ENCODE measurements at places on chromosomes 13 and 19.

DNA sequence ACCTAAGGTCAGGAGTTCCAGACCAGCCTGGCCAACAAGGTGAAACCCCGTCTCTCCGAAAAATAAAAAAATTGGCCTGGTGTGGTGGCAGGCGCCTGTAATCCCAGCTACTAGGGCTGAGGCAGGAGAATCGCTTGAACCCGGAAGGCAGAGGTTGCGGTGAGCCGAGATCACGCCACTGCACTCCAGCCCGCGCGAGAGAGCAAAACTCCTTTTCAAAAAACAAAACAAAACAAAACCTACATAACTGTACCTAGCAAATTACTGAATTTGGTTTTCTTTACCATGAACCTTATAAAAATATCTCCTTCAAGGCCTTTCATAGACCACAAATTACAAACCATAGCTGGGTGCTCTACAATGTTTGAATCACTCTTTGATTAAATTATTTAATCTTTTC is 760 bp downstream of the ZNF91 start:
- peak; percentile 42 for DNase-seq

DNA sequence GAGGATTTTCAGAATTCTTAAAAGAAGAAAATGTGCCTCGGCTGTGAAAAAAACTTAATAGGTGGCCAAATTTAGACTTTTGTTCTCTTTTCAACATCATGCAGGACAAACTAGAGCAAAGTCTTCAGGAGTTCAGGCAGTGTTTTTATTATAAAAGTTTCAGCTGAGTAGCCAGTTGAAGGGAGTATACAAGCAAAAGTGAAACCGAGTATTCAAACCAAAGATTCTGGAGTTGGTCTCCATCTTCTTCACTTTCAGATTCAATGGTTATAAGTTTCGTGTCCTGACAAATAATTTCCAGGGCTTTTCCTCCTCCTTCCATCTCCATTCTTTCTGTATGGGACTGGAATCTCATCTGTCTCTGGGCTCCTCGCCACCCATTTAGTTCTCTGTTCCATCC is 379.7 kb downstream of the GPC5 start:
- DNase-seq = no peak

DNA sequence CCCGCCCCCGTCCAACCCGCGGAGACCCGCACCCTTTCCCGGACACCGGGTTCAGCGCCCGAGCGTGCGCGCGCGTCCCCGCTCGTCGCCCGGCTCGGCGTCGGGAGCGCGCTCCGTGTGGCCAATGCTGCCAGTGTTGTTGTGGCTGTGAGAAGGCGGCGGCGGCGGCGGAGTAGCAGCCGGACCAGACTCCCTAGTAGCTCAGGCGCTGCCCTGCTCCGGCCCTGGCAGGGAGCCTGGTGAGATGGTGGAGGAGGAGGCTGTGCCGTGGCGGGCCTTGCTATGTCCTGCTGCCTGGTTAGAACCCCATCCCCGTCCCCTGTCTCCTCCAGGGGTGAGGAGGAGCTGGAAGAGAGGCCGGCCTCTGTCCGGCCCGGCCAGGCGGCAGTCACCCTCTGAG is 553.2 kb downstream of the TUBA3C start:
- no peak for DNase-seq

GRCh38 chr13:34338102-34338501 is 520.2 kb downstream of the RFC3 start:
- no peak for DNase-seq

DNA sequence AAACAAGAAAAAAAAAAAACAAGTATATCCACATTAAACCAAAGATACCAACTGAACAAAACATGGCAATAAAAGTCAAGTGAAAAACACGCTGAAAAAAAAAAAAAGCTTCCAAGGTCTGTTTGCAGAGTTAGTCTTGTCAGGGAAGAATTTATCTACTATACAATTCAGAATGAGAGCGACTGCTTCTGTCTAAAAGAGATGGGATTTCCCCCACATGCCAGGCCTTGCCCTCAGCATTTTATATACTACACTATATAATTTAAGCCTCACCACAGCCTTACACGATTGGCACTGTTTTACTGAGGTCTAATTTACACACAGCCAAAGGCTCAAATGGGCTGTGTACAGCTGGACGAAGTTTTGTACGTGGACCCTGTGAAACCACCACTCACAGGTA is 67.3 kb downstream of the FOXO1 start:
- DNase-seq = no peak

- no peak for DNase-seq
Measured at GRCh38 chr13:34208336-34208735, 390.4 kb downstream of the RFC3 start.

GRCh38 chr13:37701972-37702371 is 103.4 kb upstream of the POSTN start:
- no peak for DNase-seq

GRCh38 chr19:51905206-51905605 is 389 bp upstream of the ZNF649 start:
- DNase-seq = no peak

DNA sequence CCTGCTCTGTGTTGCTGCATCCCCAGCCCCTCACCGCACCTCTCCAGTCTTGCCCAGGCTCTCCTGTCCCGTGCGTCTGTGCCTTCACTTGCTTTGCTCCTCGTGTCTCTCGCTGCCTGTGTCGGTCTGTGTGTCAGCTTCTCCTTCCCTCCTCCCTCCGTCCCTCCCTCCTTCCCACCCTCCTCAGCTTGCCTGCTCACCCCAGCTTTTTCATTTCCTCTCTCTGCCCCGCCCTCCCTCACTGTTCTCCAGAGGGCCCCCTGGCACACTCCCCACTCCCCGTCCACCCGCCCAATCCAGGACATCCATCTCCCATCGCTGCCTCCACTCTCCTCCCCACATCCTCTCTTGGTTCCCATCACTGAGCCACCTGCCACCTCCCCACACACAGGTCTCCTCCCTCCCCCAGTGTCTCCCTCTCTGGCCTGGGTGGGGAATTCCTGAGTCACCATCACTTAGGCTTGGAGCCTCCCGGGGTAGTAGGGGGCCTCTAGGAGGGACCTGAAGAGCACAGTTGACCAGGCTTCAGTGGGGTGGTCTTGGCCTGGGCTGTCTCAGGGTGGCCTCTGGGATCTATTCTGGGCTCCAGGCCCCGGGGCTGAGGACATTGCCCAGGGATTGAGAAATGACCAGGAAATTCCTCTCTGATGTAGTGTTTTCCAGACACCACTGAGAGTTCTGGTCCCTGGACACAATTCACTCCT is at the start of gene PTGIR:
Gene PTGIR, minus strand, starts transcription at position 132 of the 704 bp plus-strand sequence. CDS start 864 bp downstream, outside the sequence.
- DNase-seq = no peak

DNA sequence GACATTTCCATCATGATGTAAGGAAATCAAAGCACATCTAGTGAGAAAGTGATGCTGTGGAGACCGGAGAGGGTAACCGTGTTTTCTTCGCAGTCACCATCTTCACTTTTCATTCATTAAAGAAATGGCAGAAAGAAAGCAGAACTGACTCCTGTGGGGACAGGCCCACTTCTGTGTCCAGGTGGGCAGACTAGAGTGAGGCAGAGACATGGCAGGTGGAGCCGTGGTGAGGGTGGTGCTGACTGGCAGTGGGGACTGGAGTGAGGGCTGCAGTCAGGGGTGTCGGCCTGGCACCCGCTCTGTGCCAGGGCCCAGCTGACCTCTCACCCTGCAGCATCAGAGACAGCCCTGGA is 71.4 kb upstream of the MCF2L start:
- no peak for DNase-seq

DNA sequence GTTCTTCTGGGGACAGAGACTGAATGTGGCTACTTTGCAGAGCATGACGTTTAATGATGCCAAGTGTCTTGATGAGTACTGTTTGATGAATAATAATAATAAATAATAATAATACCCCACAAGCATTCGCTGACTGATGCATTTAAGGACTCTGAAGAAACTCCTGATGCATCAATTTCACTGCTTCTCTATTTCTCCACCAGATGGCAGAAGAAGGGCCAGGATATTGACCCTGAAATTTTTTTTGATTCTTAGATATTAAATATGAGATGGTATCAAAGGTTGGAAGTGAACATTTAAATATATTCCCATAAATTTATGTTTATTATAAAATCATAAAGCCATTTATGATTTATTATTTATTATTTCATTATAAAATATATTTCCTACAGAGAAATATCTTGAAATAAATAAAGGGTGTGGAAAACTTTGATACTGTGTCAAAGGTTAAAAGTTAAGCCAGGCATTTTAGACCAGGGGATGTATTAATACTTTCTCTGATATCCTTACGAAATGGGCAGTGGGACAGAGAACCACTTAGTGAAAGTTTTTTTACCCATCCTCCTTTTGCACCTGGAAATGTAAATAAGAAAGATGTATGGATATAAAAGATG is 170.9 kb downstream of the LACC1 start:
- peak; percentile 32 for DNase-seq

DNA sequence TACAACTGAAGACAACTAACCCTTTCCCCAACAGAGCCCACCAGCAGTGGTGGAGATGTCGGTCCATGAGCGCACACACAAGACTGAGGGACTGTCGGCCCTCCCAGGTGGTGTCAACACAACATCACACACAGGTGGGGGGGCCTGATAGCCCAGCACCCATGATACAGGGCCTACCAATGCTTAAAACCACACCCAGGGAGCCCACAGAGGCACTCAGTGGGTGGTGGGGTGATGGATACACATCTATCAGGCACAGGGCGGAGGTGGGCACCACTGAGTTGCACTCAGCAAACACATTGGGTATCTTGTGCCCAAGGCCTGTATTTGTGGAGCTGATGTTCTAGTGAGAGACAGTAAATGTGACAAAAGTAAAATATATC is 7.0 kb upstream of the ZFP36 start:
- DNase-seq = no peak

DNA sequence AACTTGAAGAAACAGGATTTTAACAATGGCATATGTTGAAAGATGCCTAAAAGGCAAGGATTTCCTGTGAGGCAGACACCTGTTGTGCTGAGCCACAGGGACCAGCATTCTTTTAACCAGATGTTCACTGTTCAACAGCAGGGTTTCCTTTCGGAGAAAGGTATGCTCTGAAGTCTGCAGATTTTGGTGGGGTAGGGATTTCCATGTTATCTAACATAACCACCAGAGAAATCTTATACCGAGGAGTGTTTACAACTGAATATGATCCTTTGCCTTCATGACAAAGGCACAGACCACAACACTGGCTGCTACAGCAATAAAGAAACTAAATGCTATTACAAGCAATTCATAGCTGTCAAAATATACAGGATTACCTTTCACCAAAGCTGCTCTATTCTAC is 48.1 kb downstream of the MPHOSPH8 start:
- no peak for DNase-seq

DNA sequence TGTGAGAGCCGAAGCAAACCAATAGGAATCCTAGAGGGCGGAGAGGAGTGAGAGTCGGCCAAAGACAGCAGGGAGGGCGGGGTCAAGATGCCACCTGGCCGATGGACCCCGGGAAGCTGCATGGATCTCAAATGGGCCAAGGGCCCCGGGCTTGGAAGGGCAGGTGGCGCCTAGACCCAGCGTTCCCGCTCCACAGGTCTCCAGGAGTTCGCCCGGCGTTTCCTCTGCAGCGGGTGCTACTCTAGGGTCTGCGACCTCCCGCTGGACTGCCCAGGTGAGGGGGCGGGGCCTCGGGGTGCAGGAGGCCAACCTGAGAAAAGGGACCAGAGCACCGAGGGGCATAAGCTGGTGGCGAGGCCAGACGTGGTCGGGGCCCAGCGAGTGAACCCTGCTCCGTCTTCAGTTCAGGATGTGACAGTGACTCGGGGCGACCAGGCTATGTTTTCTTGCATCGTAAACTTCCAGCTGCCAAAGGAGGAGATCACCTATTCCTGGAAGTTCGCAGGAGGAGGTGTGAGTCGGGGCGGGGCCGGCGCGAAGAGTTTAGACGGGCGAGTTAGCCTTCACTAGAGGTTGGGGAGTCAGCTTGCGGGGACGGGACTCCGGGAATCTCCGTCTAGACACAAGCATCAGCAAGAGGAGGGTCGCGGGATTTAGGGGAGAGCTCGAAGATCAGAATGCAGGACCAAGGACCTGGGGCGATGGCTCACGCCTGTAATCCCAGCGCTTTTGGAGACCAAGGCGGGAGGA is 9.9 kb downstream of the SPACA6 start:
- DNase-seq = no peak

DNA sequence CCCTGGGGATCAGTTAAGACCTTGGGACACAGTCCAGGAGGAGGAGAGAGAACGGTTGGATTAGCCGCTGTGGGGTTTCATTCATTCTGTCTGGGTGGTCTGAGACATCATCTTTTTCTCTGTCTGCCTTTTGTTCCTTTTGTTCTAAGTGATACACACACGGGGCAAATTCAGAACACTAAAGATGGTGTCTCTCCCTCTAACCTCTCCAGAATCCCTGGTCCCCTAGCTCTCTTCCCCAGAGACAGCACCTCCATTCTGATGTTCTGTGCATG is 5.0 kb downstream of the BICRA start:
- DNase-seq = no peak

GRCh38 chr13:109816808-109817203 is 30.4 kb upstream of the IRS2 start:
- no peak for DNase-seq

DNA sequence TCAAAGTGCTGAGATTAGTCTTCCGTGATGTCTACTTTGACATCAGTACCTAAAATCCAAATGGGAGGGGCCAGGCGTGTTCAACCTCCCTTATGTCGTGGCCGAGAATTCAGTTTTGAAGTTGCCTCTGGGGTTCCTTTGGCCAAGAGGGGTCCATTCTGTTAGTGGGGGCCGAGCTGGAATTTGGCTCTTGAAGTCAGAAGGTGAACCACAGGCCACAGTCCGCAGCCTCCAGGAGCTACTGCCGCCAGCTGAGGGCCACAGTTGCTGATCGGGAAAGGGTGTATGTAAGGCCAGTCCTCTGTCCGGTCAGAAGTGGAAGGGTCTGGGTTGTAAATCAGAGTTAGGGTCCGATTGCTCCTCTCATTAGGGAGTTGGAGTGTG is 31.0 kb downstream of the ATP11A start:
- DNase-seq = no peak

GRCh38 chr19:54253331-54254194 is 3.5 kb downstream of the LILRB5 start:
- no peak for DNase-seq

- no peak for DNase-seq
Measured at GRCh38 chr19:56725829-56726424, 54.4 kb upstream of the ZNF835 start.

DNA sequence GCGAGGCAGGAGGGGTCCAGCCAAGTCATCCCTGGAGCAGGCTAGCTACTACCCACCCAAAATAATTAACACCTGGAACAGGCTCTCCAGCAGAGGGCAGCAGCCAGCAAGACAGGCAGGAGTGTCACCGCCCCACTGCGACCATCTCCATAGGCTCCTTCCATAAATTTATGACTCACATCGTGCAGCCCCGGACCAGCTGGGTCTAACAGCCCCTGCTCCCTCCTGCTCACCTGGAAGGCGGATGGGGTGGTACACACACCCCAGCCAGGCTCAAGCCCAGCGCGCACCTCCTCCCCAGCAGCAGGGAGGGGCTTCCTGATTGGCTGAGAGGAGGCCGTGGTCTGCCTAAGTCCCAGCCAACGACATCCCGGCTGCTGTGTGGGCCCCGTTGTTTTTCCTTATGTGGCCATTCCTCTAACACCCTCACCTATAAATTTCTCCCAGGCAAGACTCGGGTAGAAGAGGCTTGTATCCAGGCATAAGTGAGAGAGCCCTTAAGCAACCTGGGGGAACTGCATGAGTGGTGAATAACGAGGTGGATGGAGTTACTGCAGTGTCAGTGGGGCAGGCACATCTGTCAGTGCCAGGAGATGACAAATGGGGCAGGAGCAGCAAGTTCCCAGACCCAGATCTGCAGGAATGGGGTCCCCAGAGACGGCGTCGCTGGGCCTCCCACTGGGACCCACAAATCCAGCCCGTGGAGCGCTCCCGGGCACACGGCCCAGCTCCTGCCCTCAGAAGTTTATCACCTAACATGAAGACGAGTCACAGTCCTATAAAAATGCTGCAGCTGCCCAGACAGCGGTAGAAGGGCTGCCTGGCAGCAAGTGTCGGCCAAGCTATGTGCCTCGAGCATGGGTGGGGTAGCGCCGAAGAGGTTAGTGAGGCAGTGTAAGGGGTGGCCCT is 43.1 kb downstream of the CEBPG start:
- DNase-seq = peak; percentile 56
